ENCODE measurements at places on chromosomes 6 and 20. TPM values are rescaled to one million over a fixed set of nuclear protein-coding genes. Genes with fewer than 3 reads are reported as not detected.

PSORS1C1 gene
- polyA plus RNA-seq = 10.8 TPM

DAAM2 gene
- 13.6 TPM for polyA plus RNA-seq

DNA sequence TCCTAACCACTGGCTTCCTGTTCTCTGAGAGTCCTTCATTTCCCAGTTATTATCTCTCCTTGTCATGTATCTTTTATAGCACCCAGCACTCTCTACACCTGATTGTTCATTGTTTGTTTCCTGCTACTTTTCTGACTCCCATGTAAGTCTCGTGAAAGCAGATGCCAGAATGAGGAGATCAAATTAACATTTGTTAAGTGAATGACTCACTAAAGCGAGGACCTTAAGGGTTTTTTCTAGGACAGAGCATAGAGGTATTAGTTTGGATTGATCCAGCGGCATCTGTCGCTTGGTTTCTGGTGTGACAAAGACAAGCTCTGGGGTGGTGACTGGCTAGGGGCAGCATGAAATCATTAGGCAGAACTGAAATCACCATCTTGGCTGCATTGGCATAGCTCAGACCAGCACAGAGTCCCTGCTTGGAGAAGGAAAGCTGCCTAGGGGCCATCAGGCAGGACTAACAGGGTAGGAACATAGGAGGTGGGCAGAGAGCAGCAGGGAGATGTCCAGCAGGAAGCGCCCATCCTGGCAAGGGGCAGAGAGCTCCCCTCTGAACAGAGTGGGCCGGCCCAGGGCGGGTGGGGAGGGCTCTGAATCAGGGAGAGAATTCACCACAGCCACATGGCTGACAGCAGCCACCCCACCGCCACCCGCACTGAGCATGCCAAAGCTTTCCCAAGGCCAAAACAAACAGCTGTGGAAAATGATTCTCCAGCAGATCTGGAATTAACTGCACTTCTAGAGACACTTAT lies 97.1 kb upstream of the CEP85L start:
- no peak overlapping the region for H3K4me3 ChIP-seq
- H3K27ac ChIP-seq = peak overlapping the region; percentile 67
- no peaks in the 10 kb centered on the region for H3K36me3 ChIP-seq
- peaks cover 2% of the 10 kb centered on the region for H3K4me1 ChIP-seq
- no peaks in the 10 kb centered on the region for H3K27me3 ChIP-seq
- DNase-seq = peak; percentile 72

- H3K36me3 ChIP-seq = no peaks in the 10 kb centered on the region
- DNase-seq = no peak
- H3K27me3 ChIP-seq = no peaks in the 10 kb centered on the region
- H3K4me1 ChIP-seq = peaks cover 6% of the 10 kb centered on the region
Measured at GRCh38 chr6:38775870-38776269, 60.8 kb downstream of the DNAH8 start.

DNA sequence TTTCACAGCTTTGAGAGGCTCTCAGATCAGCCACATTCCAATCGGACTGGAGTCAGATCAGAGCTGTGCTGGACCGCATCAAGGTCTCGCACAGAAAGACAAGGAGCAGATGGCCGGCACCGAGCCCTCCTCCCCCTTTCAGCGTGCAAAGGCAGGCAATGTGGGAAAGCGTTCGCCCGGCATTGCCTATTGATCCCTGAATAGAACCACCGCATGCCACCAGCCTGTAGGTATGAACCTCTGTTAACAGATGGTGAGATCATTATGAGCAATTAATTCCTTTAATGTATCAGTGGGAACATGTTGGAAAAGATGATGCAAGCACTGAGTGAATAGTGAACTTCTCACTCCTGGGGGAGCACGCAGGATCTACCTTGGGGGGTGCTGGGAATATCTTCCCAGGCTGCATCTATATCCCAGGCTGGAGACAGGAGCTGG lies 117.5 kb upstream of the ID4 start:
- H3K27ac ChIP-seq = no peak overlapping the region
- peaks cover 4% of the 10 kb centered on the region for H3K4me1 ChIP-seq
- peak; percentile 20 for DNase-seq
- no peaks in the 10 kb centered on the region for H3K27me3 ChIP-seq

- H3K4me1 ChIP-seq = no peaks in the 10 kb centered on the region
- H3K36me3 ChIP-seq = peaks cover 3% of the 10 kb centered on the region
- H3K27ac ChIP-seq = no peak overlapping the region
- no peaks in the 10 kb centered on the region for H3K27me3 ChIP-seq
- H3K4me3 ChIP-seq = no peak overlapping the region
Measured at GRCh38 chr20:45011108-45011526, 44.8 kb downstream of the STK4 start.

DNA sequence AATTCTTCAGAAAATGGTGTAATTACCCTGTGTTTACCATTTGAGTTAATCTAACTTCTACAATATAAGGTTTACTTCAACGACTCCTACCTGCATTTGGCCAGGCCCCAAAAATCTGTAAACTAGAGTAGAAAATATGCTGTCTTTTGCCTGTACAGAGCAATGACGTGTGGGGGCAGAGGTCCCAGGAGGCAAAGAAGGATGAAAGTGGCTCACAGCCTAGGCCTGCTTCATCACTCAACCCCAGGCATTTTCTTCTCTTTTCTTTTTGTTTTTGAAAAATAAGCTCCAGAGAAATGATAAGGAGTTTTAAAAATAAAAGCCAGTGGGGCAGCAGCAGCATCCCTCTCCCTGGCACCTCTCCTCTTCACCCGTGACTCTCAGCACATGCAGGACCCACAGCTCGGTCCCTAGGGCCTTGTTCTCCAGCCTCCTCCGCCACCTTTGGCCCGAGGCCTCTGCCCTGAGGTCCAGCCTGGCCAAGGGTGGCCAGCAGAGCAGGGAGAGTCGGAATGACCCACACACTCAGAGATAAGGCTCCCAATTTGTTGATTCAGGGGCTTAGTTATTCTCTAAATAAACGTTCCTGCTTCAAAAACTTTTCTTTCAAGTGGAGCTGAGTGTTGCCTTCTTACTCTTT lies 310.3 kb upstream of the RNF24 start:
- H3K4me3 ChIP-seq = no peak overlapping the region
- H3K27ac ChIP-seq = no peak overlapping the region
- H3K36me3 ChIP-seq = no peaks in the 10 kb centered on the region
- no peaks in the 10 kb centered on the region for H3K27me3 ChIP-seq
- H3K4me1 ChIP-seq = no peaks in the 10 kb centered on the region

DNA sequence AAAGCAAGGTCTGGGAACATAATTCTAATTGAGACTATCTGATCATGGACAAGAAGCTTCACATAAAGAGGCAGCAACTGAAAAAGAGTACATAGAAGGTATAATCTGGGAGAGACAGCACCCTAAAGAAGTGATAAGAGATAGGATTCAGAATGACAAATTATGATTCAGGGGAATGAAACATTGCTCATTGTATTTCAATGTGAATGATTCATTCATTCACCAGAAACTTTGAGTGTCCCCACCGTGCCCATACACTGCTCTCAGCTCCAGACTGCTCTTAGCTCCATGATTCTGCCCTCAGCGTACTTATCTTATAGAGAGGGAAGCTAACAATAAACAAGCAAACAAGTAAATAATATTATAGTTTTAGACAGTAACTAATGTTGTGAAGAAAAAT lies 329.3 kb upstream of the IRAK1BP1 start:
- H3K27me3 ChIP-seq = no peaks in the 10 kb centered on the region
- no peaks in the 10 kb centered on the region for H3K4me1 ChIP-seq
- H3K4me3 ChIP-seq = no peak overlapping the region
- H3K27ac ChIP-seq = no peak overlapping the region
- DNase-seq = no peak

DNA sequence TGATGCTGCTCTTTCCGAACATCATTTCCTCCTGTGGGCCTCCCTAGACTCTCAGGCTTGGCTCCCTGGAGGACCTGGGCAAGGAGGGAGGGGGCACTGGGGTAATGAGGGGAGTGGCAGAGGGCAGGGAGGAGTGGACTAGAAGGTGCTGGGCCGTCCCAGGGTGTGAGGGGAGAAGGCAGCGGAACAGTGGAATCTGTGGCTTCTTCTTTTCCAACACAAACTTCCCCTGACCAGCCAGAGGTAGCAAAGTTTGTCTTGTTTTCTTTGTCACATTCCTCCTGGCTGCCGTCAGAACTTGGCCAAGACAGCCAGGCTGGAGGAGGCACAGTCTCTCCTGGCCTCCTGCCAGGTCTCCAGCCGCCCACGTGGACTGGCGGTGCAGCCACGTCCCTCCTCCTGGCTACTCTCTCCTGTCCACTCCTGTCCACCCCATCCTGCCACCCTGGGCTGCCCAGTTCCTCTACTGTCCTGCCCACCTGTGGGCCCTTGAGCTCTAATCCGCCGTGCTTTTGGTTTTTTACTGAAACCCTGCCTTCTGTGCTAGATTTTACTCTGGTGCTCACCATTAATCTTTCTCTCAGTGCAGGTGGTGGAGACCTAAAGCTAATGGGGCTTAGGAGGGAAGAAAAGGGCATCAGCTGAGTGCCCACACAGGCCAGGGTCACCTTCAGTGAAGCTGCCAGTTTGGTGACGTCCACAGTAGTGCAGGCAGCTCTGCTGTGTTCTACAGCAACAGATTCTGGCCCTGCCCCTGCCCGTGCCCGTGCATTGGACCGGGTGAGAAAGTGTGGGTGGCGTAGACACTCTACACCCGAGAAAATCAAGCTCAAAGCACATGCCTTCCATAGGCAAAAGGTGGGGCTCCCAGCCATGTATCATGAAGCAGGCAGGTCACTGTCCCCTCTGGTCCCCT lies 2.8 kb upstream of the CDSN start:
- no peaks in the 10 kb centered on the region for H3K36me3 ChIP-seq
- peak; percentile 89 for DNase-seq
- peaks cover 24% of the 10 kb centered on the region for H3K4me1 ChIP-seq
- H3K4me3 ChIP-seq = no peak overlapping the region
- peak overlapping the region; percentile 24 for H3K27ac ChIP-seq

GRCh38 chr6:7528565-7528964 lies 12.9 kb upstream of the DSP start:
- H3K27ac ChIP-seq = no peak overlapping the region
- no peak for DNase-seq
- H3K36me3 ChIP-seq = no peaks in the 10 kb centered on the region
- H3K4me3 ChIP-seq = no peak overlapping the region

- peak overlapping the region; percentile 45 for H3K27ac ChIP-seq
- H3K4me3 ChIP-seq = peak overlapping the region; percentile 87
- H3K27me3 ChIP-seq = no peaks in the 10 kb centered on the region
- peaks cover 14% of the 10 kb centered on the region for H3K36me3 ChIP-seq
- no peaks in the 10 kb centered on the region for H3K4me1 ChIP-seq
- peak; percentile 45 for DNase-seq
Measured at GRCh38 chr20:44959082-44959637, 1.0 kb downstream of the TOMM34 start.

DNA sequence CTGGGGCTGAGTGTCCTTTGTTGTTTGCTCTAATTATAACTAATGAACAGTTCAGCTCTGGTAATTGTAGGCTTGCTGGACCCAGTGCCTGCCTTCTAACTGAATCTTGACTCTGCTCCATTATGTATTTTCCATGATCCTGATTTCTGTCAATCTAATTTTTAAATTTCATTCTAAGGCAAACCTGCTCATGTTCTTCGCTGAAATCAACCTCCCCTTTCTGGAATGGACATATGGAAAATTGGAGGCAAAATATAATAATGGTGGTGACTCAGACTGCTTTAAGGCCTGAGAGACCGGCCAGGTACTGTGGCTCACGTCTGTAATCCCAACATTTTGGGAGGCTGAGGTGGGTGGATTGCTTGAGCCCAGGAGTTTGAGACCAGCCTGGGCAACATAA lies 182.7 kb upstream of the AKAP12 start:
- DNase-seq = no peak
- no peaks in the 10 kb centered on the region for H3K36me3 ChIP-seq
- no peak overlapping the region for H3K27ac ChIP-seq
- H3K4me3 ChIP-seq = no peak overlapping the region

GRCh38 chr6:26197636-26197932 lies 110.4 kb downstream of the HFE start:
- no peak for DNase-seq
- H3K36me3 ChIP-seq = no peaks in the 10 kb centered on the region
- no peak overlapping the region for H3K27ac ChIP-seq
- no peak overlapping the region for H3K4me3 ChIP-seq
- peaks cover 12% of the 10 kb centered on the region for H3K4me1 ChIP-seq

DNA sequence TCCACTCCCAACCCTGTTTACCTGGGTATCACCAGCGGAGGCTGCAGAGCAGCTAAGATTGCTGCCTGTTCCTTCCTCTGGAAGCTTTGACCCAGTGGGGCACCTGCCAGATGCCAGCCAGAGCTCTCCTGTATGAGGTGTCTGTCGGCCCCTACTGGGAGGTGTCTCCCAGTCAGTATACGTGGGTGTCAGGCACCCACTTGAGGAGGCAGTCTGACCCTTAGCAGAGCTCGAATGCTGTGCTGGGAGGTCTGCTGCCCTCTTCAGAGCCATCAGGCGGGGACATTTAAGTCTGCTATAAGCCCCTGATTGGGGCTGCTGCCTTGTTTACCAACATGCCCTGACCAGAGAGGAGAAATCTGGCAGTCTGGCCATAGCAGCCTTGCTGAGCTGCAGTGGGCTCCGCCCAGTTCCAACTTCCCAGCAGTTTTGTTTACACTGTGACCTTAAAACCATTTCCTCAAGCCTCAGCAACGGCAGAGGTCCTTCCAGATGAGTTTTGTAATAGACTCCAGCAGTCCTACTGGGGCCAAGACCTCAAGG lies 2.8 kb downstream of the RAET1E start:
- no peak overlapping the region for H3K27ac ChIP-seq
- H3K36me3 ChIP-seq = no peaks in the 10 kb centered on the region
- H3K4me3 ChIP-seq = no peak overlapping the region
- H3K4me1 ChIP-seq = peaks cover 18% of the 10 kb centered on the region

- H3K36me3 ChIP-seq = no peaks in the 10 kb centered on the region
- H3K27me3 ChIP-seq = peaks cover 4% of the 10 kb centered on the region
- H3K27ac ChIP-seq = no peak overlapping the region
Measured at GRCh38 chr6:168518348-168518745, 77.4 kb downstream of the SMOC2 start.

GRCh38 chr6:148203970-148204369 lies 138.7 kb upstream of the SASH1 start:
- no peaks in the 10 kb centered on the region for H3K27me3 ChIP-seq
- H3K27ac ChIP-seq = no peak overlapping the region
- peak; percentile 66 for DNase-seq
- no peaks in the 10 kb centered on the region for H3K36me3 ChIP-seq
- H3K4me3 ChIP-seq = no peak overlapping the region

DNA sequence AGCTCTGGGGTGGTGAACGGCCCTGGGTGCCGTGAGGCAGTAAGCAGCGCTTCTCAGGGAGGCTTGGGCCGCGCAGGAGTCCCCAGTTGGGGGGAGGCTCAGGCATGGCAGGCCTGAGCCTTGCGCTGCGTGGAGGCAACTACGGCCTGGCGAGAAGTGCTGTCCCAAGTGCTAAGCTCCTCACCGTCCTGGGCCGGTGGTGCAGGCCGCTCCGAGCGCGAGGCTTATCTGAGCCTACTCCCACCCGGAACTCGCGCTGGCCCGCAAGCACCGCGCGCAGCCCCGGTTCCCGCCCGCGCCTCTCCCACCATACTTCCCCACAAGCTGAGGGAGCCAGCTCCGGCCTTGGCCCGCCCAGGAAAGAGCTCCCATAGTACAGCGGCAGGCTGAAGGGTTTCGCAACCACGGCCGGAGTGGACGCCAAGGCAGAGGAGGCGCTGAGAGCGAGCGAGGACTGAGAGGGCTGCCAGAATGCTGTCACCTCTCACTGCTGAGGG lies 1.8 kb upstream of the WRNIP1 start:
- H3K4me3 ChIP-seq = no peak overlapping the region
- H3K36me3 ChIP-seq = no peaks in the 10 kb centered on the region
- H3K27me3 ChIP-seq = no peaks in the 10 kb centered on the region
- no peak overlapping the region for H3K27ac ChIP-seq

Data from lung (tissue), 17 donors.